ENCODE measurements at places on chromosomes 6 and 20.

- no peak for DNase-seq
These were observed 205.3 kb upstream of the FOXA2 start for GRCh38 chr20:22789676-22790075.

DNA sequence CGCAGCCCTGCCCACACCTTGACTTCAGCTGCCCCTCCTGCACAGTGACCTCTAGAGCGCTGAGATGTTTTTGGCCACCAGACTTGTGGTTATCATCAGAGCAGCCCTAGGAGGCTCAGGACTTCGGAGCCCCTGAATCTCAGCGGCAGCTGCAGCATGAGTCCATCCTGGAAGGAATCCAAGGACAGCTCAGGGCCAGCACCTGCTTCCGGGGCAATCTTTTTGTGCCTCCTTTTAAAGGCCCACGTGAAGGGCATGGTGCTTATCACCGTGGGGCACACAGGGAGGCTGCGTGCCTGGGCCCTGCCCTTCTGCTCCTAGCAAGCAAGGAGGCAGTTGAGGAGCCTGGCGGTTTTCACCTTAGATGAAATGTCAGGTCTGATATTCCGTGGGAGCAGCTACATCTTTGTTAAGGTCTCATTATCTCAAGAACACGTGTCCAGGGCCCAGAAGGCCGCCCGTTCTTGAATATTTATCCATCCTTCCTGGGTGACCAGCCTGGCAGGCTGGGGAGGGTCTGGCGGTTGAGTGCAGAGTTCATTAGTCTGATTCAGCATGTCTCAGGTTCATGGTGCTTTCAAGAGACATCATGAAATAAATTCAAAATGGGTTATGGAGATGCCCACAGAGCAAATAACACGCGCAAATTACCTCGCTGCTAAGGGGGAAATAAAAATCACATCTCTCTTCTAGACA lies 392.4 kb downstream of the TAF4 start:
- DNase-seq: no peak

GRCh38 chr6:37171201-37171969 lies 1.4 kb downstream of the PIM1 start:
- DNase-seq: peak; percentile 78

DNA sequence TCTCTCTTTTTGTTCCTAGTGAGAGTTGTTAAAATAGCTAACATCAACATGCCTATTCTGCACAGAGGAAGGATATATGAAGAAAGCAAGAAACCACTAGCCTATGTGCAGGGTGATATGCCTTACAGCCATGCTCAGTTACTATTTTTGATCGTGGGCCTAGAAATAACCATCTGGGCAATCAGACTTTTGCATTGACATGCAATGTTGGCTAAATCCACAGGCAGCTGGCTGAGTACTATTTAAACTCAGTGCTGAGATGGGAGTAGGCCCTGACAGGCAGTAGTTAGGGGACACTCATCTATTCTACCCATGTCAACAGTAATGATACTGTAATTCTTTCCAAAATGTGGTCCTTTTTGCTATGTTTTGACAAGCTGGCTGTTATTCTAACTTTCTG lies 89.6 kb downstream of the HDGFL1 start:
- no peak for DNase-seq

DNA sequence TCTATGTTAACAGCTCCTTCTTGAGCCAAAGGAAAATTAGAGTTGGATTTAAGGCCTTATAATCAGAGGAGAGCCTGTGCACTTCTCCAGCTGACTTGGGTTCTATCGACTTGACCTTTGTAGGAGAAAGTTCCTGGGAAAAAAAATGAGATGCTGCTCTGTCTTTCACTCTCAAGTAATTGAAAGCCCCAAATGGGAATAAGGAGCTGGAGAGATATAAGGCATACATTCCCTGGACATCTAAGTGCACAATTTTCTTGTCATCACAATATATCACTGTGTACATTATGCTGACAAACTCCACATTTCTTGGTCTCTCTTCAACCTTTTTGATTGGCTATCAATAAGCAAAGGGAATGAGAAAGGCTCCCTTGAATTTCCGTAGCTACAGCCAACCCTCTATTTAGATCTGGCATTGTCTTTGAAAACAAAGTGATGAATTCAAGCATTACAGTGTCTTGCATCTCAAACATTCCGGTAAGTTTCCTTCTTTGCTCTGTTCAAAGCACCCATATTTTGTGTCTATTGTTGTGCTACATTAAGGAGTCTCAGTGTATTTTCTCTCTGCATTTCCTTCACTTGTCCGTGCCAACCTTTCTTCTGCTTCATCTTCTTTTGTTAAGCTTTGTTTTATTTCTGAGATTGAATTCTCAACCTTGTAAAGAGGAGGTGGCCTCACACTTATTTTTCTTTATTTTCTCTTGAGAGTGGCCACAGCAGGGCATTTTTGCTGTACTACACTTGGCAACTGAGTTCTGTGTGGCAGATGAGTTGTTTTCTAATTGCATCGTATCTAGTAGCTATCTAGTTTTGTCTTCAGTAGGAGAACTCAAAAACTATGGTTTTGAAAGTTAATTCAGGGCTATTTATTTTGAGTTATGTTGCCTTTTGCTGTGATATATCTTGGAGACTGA lies 450.3 kb upstream of the MAN1A1 start:
- DNase-seq: no peak

DNA sequence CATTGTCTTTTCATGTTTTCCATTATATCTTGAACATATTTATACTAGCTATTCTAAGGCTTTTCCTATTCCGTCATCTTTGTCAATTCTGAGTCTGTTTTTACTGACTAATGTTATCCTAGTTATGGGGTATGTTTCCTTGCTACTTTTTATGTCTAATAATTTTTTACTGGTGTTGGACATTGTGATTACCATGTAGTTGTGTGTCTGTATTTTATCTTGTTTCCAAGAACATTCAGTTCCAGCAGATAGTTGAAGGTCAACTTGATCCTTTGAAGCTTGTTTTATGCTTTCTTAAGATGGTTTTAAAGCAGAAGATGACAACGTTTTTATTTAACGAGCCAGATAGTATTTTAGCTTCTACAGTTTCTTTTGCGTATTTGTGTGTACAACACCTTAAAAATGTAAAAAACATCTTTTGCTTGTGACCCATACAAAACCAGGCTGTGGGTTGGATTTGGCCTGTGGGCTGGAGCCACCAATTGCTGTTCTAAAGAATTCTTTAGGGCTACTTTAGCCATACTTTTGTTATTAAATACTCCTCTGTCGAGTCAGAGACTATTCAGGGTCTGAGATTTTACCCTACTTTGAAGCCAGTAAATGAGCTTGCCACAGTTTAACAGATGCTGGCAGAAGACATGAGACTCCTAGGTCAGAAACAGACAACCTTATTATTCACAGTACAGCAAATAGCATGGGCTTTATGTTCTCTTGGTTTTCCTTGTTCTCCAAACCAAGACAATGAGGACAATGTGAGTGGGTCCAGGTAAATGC lies 38.7 kb upstream of the REV3L start:
- DNase-seq: no peak

DNA sequence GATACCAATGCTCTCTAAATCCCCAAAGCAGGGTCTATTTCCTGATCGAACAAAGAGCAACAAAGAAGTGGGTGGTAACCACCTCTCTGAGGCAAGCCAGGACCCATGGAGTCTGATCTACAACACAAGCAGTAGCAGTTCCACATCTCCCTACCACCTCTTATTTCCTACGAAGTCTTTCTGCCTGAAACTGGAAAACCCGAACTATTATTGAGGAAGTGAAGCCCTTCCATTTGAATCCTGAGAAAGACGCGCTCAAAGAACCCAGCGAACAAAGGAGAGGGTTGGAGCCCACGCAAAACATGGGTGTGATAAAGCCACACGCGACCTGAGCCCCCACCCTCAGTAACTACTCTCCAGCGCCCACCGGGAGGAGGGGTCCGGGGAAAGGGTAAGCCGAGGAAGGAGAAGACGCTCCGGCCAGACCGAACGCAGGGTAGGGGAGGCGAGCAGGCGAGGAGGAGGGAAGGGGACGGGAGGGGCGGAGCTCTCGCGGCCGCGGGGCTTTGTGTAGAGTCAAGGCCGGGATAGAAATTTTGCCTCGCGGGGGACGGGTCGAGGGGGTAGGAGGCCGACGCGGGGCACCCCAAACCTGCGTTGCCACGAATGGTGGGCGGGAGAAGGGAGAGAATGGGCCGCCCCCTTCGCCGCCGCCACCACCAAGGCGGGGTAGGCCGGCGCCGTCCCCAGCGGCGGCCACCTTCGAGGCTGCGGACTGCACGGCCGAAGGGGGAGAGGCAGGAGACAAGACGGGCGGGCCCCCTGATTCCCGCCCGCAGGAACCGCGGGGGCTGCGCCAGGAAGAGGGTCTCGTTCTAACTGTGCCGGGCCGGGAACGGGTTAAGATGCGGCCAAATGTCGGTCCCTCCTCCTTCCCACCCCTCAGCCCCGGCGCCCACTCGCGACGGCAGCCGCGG lies 802 bp downstream of the HDAC2 start:
- peak; percentile 78 for DNase-seq

DNA sequence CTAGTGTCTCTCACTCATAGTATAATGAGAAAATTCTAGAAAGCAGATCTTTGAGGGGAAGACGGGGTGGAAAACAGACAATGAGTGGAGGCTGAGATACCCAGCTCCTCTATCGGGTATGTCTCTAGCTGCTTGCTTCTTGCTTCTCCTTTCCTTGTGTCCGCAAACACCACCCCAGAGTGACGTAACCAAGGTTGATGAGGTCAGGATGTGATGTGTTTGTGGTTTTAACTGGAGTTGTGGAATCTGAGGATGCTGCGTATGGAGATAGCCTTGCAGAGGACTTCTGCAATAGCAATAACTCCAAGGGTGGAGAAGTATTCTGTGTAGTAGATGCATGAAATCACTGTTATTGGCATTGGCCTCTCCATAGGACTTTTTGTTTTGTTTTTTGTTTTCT lies 132.7 kb upstream of the IFNGR1 start:
- no peak for DNase-seq

DNA sequence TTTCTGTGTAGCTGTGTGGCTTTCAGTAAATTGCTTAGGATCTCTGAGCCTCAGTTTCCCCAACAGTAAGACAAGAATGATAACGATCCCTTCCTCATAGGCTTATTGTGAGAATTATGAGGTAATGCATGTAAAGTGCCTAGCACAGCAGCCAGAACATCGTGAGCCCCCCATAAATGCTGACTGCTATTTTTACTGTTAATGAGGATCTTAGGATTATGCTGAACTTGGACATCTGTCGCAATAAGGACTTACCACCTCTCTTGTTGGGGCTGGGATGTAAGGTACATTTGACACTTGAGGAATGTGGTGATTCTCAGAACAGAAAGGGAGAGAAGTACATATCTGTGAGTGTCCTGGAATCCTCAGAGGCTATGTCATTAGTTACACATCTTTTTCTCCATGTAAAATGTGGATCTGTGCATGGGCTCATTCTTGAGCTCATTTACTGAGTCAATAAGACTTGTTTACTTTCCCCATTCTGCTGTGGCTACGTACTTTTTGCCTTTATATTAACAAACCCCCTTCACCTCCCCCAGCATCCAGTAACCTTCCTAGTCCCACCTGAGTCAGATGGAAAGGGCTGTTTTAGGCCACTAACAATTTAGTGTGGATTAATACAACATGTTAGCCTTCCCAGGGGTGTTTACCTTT lies 64.4 kb upstream of the PLEKHG1 start:
- DNase-seq: no peak

DNA sequence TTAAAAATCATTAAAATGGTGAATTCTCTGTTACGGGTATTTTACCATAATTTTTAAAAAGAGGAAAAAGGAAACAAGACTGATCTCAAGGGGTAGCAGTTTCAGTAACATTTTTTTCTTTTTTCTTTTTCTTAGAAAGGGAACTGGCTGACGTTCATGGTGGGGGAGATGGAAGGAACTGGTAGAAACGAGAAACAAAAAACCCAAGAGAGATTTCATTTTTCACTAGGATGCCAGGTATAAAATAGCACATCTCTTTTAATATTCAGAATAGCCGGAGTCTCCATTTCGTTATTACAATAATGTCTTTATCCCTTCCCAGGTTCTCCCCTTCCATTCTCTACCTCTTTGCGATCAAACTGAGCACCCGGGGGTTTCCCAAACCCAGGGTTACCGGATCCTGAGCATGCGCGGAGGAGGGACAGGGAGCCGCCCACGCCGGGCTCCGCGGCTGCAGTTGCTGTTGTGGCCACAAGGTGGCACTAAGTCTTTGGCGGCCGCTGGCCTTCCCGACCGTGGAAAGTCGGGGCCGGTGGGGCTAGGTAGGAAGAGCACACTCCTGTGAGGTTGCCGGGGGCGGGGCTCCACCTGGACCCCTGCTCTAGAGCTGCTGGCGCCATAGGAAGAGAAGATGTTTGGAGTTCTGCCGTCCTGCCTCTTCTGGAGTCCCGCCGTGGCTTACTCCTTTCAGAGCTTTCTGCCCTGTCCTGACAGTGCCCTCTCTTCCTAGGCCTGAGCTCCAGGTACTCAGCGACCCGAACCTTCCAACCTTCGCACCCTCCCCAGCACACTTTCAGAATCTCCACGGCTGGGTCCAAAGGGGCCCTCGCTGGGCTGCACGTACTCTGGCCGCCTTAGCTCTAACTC lies 146.8 kb downstream of the SH3BGRL2 start:
- peak; percentile 91 for DNase-seq

DNA sequence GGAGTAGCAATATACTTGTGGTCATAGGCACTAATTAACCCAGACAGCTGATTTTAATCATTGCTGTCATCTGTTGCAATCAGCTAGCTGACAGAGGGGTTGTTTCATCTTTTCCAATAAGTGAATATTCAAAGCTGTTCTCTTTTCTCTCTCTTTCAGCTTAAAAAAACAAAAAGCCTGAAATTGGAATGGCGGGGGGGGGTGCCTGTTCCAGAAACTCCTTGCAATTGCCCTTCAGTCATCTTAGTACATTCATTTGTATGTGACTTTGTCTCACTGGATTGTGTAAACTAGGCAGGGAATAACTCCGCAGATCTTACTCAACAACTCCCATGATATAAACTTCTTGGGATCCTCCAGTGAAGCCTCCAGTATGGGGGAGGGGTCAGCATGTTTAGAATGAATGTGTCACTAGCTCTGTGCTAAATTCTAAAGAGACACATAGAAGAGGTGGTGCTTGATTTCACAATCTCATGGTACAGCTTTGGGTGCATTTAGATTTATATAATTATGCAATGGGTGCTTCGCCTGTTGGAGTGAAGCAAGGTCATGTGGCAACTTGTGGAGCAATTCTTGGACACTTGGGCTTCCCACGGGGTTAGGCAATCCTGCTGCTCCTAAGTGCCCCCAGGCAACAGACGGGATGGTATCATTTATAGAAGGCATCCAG lies 40.1 kb downstream of the SLC24A3 start:
- DNase-seq: no peak

DNA sequence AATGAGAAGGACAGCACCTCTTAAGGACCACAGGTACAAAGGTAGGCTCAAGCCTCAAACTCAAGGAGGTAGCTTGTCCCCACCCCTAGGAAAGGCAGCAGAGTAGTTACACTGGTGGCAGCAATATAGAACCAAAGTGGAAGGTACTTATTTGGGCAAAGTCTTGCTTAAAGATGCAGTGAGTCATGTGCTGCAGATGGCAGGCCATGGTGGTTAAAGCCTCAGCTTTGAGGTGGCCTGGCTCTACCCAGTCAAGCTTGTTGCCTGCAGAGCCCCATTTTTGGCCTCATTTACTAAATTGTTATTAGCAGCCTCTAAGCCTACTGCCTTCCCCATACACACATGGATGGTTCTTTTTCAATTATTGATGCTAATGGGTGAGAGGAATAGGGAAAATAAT lies 146.0 kb downstream of the ELOVL4 start:
- no peak for DNase-seq
